Hematopoietic multipotent progenitor cell (in vitro differentiated cells): ENCODE measurements at places on chromosomes 12 and 14. TPM values are rescaled to one million over a fixed set of nuclear protein-coding genes. Genes with fewer than 3 reads are reported as not detected.

TAS2R20 gene
- 2.4 TPM for total RNA-seq

- no peak for DNase-seq
These were observed 52.4 kb downstream of the MON2 start for GRCh38 chr12:62519043-62519442.

DNA sequence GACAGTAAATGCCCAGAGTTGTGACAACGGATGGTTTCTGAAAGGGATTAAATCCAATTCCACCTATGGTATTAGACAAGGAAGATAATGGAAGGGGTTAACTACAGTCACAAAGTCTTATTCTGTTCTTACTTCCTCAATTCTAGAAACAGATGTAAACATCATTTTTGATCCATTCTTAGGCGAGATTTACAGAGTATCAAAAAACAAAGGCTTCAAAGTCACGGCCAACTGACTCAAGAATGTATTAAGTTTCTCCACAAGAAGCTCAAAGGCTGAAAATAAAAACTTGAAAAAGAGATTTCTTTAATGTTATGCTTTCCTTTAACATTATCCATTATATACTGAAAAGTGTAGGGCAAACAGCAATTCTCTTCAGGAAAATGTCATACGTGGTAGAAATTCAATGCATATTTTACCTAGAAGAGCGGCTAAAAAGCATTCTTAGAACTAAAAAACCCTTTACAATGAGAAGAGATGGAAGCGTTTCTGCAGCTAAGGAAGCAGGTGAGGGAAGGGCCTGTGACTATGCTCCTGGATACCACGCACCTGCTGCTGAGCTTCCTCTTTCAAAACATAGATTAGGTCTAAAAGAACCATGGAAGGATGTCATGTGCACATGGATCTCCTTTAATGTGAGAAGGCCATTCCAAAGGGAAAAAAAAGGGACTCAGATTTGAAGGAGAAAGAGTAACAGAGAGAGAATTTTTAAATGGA lies 185.8 kb downstream of the STXBP6 start:
- no peak for DNase-seq

DNA sequence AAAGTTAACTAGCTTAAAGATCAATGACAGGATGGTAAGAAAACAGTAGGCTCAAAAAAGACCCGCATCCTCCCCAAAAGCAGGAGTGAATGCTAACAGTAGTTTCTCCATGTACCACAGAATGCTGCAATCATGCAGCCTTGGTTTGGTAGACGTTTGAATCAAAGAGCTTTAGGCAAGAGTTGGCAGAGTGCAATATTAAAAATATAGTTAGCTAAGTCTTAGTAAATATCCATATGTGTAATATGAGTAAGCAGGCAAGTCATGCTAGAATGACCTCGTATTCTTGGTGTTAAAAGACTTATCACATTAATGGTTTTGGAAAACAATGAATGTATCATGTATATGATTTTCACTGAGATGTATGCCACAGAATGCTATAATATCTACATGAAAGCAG lies 18.8 kb upstream of the KLRF1 start:
- no peak for DNase-seq

COCH gene
- 2.2 TPM for total RNA-seq
